HT-29 (cell line): ENCODE measurements at places on chromosomes 16 and 17.
A peak's percentile ranks its signal among the peaks of the same experiment; 100 is the strongest.

- no peak for DNase-seq
Observed at GRCh38 chr17:50051606-50052005, 4.3 kb upstream of the ITGA3 start.

DNA sequence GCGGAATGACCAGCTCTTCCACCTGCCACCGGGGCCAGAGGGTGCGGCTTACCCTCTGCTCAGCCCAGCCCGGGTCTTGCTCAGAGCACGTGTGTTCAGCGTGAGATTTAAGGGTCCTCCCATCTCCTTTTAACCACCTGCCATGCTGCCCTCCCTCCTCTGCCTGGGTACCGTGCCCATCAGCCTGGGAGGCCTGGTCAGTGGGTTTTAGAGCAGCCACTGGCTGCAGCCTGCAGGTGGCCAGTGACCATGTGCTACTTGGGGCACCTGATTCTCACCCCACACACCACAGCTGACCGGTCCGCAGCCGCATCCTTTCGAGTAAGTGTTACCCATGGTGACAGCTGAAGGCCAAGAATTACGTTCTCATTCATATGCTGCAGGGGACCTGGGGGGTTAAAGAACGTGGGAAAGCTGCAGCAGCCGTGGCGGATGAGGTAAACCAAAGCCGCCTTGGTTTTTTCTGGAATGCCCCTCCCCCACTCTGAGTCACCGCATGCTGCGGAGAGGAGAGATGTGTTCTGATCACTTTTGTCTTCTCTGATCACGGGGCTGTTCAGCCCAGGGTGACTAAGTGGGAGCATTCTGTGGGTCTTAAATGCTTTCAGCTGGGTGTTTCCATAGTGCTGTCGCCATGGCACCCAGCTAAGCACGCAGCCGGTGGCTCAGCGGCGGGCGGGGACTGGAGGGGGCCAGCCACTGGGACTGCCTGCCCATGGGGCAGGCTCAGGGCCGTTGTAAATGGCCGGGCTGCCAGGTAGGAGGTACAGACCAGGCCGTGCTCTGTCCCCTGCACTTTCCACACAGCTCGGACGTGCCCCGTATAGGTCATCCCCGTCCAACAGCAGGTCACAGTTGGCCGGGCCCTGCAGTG is 59.8 kb downstream of the BAIAP2 start:
- DNase-seq: peak; percentile 96

GRCh38 chr17:7124923-7125322 is 10.3 kb upstream of the ASGR2 start:
- DNase-seq: no peak

GRCh38 chr17:11719856-11720255 is 121.6 kb downstream of the DNAH9 start:
- no peak for DNase-seq

- DNase-seq: no peak
Observed at GRCh38 chr17:45262516-45263476, 902 bp upstream of the SPATA32 start.

DNA sequence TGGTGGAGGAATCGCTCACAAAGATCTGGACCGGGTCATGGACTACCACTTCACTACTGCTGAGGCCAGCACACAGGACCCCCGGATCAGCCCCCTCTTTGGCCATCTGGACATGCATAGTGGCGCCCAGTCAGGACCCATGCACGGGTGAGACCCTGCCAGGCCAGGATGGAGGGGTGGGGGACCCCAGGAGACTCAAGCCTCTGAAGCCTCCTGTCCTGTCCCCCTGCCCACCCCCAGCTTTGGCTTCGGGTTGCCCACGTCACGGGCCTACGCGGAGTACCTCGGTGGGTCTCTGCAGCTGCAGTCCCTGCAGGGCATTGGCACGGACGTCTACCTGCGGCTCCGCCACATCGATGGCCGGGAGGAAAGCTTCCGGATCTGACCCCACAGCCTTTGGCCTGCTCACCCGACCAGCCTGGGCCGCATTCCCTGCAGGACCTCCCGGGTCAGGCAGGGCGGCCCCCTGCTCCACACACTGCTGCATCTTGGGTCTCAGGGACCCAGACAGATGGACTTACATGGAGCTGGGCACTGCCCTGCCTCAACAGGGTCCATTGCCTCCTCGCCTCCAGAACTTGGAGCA is 3.8 kb downstream of the BCKDK start:
- no peak for DNase-seq

DNA sequence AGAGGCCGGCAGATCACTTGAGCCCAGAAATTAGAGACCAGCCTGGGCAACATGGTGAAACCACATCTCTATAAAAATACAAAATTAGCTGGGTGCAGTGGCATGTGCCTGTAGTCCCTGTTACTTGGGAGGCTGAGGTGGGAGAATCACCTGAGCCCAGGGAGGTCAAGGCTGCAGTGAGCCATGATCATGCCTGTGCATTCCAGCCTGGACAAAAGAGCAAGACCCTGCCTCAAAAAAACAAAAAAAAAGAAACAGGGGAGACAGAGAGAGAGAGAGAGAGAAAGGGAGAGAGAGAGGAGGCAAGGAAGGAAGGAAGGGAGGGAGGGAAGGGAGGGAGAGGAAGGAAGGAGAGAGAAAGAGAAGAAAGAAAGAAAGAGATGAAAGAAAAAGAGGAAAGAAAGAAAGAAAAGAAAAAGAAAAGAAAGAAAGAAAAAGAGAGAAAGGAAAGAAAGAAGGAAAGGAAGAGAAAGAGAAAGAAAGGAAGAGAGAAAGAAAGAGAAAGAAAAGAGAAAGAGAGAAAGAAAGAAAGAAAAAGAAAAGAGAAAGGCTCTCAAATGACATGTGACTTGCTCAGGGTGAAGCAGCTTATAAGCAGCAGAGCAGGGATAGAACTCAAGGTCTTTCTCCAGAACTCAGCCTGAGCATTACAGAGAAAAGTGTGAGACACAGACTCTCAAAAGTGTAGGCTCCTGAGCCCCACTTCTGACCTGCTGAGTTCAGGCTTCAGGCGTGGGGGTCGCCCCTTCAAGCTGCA is 15.5 kb downstream of the CX3CL1 start:
- DNase-seq: no peak

- DNase-seq: no peak
Observed at GRCh38 chr17:65545705-65546523, 15.5 kb downstream of the AXIN2 start.

DNA sequence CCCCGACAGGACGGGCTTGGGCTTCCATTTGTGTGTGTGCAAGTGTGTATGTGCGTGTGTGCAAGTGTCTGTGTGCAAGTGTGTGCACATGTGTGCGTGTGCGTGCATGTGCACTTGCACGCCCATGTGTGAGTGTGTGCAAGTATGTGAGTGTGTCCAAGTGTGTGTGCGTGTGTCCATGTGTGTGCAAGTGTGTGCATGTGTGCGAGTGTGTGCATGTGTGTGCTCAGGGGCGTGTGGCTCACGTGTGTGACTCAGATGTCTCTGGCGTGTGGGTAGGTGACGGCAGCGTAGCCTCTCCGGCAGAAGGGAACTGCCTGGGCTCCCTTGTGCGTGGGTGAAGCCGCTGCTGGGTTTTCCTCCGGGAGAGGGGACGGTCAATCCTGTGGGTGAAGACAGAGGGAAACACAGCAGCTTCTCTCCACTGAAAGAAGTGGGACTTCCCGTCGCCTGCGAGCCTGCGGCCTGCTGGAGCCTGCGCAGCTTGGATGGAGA is 23.1 kb upstream of the ITGAX start:
- no peak for DNase-seq

GRCh38 chr17:7441266-7441665 is 2.0 kb downstream of the FGF11 start:
- no peak for DNase-seq

DNA sequence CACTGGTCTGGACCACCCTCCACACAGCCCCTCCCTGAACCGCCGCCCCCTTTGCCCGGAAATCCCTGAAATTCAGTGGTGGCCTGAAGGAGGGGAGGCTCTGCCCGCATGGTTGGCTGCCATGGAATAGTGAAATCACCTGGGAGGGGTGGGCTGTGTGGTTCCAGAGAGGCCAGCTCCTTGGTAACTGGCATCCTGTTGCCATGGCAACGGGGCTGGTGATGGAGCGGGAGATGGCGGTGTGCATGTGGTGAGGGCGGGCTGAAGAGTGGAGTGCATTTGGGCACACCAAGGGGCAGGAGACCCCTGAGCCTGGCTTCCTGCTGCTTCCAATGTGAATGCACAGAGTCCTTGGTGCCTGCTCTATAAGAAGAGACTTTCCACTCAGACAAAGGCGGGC is 2.4 kb downstream of the EFNB3 start:
- no peak for DNase-seq

GRCh38 chr16:2196162-2196980 is at the start of gene CASKIN1:
CASKIN1 (minus strand) TSS chr16:2196605; CDS start chr16:2196432, 173 bp downstream.
- no peak for DNase-seq

DNA sequence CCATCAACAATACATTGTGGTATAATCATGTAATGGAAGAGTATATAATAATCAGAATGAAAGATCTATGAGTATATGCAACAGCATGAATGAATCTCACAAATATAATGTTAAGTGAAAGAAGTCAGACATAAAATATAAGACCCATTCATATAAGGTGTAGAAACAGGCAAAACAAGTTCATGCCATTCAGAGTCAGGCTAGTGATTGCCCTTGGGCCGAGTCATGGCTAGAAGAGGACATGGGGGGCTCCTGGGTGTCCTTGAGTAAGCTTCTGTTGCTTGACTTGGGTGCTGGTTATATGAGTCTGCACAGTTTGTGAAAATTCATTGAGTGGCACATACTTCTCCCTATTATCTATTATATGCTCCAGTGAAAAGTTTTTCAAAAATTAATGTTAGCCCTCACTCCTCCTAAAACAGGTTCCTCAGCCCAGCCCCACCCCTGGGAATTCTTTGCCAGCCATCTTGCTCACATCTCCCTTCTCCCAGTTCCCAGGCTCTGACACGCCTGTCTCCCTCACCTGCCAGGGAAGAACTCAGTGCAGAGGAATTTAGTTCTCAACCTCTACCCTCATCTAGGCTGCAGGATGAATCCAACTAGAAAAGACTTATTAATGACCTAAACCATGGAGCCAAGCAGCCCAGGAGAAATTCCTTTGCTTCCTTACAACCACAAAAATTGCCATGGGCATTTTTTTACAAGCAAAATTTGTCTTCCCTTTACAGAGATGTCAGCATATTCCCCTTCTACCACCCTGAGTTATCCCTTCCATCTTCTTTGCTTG is 52.4 kb upstream of the NFAT5 start:
- DNase-seq: peak; percentile 38

DNA sequence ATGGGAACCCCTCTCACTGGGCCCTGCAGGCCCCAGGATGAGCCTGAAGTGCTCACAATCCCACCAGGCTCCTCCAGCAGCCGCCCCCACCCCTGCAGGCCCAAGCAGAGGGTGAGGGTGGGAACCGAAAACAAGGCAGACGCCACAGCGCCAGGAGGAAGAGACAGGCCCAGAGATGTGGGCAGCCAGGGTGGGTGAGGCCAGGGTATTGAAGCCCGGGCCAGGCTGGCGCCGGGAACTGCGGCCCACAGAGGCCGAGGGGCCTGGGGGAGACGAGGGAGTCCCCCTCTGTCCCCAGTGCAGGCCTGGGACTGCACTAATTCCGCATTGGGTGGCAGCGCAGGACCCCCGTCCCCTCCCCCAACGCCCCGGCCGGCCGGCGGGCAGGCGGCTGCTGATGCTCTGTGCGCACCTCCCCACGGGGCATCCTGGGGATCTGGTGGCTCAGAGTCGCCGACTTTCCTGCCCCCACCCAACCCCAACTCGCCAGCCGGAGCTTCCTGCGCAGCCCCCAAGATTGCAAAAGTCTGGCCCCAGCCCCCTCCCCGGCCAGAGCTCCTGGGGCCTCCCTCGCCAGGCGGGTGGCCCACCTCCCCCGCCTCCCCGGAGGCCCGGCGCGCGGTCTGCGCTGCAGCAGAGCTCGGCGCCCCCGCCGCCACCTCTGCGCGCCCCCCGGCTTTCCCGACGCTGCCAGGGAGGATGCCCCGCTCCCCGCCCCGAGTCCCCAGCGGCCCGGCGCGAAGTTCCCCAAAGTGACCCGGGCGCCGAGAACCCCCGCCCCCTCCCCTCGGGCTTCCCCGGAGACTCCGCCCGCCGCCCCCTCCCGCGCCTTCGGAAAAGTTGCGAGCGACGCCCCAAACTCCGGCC is 107.8 kb downstream of the ENGASE start:
- no peak for DNase-seq

DNA sequence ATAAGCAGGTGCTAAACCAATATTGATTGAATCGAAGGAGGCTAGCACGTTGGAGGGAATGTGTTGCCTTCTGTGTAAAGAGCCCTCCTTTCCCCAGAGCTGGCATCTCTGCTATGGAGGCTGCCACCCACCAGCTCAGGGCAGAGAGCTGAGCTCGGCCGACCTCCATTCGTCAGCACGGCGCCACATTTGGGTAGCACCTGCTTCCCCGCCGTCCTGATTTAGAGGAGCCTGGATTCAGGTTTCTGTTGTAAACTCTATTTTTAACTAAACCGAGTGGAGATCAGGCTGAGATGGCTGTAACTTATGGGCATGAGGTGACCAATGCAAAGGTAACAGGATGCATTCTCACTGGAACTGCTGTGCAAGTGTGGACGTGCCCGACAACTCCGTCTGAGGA is 172.5 kb downstream of the CCDC182 start:
- no peak for DNase-seq

DNA sequence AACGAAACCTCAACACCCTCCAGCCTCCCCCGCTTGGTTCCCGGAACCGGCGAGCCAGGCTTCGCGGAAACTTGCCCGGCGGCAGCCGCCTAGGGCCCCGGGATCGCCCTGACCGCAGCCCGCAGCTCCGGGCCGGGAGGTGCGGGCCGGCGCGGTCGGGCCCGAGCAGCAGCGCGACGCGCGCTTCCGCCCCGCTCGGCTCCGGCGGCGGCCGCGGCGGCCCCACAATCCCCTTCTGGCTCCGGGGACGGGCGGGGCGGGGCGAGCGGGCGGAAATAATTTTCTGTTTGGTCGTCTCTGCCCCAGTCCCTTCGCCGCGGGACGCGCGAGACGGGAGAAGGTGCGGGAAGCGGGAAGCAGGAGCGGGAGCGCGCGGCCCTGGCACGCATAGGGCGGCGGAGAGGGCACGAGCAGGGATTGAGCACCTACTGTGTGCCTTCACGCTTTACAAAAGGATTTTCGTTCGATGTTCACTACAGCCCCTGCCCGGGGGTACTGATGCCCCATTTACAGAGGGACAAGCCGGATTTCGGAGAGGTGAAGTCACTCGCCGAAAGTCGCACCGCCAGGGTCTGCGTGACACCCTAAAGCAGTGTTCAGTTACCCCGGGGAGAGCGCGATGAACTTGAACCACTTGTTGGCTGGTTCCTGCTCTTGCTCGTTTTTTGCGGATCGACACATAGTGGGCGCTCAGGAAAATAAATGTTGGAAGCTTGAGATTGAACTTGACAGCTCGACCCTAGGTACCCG is 2.7 kb upstream of the MLLT6 start:
- peak; percentile 95 for DNase-seq
